ENCODE measurements at places on chromosomes 12 and 14.

DNA sequence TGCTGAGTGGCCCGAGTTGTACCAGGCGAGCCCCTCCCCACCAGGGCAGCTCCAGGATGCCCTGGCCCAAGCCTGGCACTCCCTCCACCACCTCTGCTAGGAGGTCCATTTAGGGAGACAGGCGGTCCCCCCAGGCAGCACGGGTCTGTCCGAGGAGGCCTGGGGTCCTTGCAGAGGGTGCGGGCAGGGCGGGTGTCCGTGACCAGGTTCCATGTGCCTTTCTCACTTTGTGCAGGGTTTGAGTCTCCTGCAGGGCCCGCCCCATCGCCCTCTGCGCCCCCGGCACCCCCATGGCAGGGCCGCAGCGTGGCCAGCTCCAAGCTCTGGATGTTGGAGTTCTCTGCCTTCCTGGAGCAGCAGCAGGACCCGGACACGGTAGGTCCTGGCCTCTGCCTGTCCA is 56.8 kb upstream of the TSPAN9 start:
- no peak for DNase-seq

- DNase-seq, result no peak
These were observed 36.1 kb upstream of the COL2A1 start for GRCh38 chr12:48040354-48040753.

- no peak for DNase-seq
These were observed 301.7 kb upstream of the SFSWAP start for GRCh38 chr12:131409211-131409610.

DNA sequence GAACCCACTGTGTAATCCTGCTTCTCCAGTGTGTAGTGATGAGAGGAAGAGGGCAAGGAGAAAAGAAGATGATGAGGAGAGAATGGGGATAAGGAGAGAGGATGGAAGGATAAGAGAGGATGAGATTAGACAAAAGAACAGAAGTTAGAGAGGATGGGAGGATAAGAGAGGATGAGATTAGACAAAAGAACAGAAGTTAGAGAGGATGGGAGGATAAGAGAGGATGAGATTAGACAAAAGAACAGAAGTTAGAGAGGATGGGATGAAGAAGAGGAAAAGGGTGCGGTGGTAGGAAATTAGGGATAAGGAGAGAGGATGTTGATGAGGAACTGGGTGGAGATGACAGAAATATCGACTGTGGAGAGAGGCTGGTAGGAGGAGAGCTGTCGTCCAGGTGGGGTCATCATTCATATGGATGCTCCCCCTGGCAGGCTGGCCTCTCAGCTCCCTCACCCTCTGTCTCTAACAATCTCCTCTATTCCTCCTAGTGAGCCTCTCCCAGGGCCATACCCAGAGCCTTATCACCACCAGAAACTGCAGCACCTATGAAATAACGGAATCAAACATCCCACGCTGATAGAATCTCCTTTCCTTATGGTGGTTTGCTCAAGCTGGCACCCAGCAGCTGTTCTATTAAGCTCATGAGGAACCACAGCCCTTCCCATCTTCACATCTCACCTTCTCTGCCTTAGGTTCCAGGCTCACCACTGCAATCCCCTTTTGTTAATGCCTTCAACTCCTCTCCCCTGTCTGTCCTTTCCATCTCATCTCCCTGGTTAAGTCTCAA is 6.0 kb upstream of the CIROP start:
- DNase-seq, result no peak

- DNase-seq, result no peak
These were observed 72.9 kb upstream of the TSPAN11 start for GRCh38 chr12:30853561-30854133.

DNA sequence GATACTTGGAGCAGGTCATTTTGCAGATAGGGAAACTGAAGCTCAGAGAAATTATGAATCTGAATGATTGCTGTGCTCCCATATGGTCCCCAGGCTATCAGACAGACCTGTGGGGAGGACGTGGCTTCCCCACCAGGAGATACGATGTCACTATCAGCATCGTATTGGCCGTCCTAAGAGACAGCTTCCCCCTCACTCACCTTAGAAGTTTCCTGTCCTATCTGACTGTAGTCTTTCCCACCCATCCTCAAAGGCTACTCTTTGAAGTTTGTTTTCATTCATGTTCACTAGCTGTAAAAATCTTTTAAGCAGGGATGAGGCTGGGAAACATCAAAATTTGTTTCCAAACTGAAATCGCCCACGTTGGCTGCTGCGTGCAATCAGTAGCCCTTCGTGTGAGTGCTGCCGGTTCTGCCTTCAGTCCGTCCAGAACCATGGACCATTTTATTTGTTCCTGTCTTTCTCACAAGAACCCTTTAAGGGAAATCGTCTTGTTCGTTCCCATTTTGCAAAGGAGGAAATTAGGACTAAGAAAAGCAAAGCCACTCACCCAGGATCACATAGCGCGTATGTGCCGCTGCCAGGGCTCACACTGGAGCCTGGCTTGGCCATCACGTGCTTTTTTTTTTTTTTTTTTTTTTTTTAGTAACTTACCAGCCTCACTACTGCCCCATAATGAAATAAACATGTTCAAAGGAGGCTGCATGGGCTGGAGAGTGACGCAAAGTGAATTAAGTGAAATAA is 1.0 kb upstream of the KDM2B start:
- peak; percentile 26 for DNase-seq

GRCh38 chr14:94582199-94582750 is 1.0 kb downstream of the SERPINA5 start:
- no peak for DNase-seq

DNA sequence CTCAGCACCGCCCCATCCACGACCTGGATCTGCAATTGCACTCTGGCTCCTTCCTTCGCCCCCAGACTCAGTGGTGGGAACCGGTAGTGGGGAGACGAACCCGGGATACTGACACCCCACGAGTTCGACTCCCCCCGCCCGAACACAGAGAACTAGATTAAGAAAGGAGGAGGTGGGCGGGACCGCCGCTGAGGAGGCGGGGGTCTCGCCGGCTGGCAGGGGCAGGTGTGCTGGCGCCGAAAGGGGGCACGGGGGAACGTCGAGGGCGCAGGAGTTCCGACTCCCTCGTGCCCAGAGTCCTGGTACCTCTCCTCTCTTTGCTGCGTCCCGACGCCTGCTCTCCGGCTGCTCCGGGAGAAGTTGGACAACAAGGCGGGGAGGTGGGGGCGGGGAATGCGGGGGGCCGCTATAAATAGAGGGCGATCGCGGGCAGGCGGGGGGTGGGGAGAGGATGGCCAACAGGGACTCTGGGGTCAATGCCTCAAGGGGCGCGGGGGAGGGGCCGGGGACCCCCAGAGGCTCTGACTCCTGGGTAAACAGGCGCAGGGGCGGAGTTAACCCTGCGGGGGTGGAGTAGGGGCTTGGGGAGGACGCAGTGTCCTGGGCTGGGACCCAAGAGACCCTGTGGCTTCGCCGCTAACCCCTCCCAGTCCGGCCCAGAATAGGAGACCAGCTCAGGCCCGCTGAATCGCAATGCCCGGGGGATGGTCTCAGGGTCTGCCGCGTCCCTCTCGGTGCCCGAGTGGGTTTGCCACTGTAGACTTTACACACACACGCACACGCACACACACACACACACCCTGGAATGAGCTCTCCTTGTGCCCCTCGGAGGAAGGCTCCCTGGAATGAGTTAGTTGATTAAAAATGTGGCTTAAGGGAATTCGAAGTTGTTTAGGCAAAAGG is 761 bp upstream of the NDRG2 start:
- DNase-seq, result peak; percentile 64

DNA sequence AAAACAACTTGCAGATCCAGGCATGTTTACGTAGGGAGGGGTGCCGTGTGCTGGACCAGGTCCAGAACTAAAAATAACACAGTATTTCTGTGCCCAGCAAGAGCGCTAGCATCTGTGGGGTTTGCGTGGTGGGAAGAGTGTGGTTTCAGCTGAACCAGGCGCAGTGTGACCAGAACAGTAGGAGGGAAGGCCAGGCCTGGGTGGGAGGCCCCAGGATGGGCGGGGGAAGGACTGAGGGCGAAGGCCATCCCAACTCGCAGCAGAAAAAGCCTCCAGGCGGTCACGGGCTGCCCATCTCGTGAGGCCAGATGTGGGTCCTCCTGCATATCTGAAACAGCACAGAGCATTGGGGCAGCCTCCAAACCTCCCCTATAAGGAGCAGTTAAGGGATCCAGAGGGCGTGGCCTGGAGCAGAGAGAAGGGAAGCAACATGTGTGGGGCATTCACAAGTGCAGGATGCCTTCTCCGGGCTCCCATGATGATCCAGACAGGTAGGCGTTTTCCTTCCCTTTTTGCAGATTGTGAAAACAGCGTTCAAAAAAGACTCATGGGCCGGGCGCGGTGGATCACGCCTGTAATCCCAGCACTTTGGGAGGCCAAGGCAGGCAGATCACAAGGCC is 17.8 kb upstream of the CD9 start:
- DNase-seq, result peak; percentile 24

- DNase-seq, result no peak
These were observed 9.8 kb downstream of the ACVRL1 start for GRCh38 chr12:51917041-51917590.

- no peak for DNase-seq
These were observed 6.3 kb upstream of the MLXIP start for GRCh38 chr12:122072031-122072970.

DNA sequence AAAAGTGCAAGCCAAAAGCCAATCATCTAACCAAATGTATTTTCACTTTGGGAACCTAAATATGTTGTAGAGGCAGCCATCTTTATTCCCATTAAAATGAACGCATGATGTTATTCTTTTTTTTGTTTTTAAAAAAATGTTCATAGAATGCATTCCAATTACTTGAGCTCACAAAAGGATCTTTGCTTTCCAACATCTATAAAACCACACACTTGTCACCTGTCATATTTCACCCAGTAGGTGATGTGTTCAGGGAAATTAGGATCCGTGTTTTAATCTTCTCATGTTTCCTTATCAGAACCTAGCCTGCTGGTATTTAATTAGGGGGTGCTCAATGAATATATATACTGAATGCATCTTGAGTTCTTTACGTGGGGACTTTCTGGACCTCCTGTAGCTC is 13.6 kb downstream of the TTC8 start:
- no peak for DNase-seq

- DNase-seq, result no peak
These were observed 7.9 kb upstream of the AK7 start for GRCh38 chr14:96384053-96384452.

- DNase-seq, result no peak
These were observed 7.1 kb downstream of the PTHLH start for GRCh38 chr12:27965411-27965810.

DNA sequence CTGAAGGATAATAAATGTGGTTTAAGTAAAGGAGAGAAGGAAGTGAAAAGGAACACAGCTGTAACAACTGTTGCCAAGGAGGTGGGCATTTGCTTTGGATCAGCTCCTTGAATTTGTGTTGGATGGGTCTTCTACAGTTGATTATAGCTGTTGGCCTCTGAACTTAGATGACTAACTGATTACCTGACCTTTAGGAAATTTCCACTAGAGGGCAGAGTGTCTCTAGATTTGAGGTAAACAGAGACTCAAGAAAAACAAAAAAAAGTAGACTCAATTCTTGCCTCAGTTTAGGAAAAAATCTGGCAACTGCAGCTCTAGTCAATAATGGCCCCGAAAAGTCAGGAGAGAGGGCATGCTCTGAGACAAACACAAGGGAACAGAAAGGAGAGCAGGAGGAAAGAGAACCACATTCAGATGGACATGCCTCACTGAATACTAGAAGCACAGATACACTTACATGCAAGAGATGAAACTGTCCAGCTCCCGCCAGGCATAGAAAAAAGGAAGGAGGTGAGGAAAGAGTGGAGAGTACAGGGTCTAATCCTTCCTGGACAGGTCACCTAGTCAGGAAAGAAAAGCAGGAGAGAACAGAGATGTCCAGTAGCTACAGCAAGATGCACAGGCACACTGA is 20.6 kb downstream of the COX14 start:
- peak; percentile 74 for DNase-seq

DNA sequence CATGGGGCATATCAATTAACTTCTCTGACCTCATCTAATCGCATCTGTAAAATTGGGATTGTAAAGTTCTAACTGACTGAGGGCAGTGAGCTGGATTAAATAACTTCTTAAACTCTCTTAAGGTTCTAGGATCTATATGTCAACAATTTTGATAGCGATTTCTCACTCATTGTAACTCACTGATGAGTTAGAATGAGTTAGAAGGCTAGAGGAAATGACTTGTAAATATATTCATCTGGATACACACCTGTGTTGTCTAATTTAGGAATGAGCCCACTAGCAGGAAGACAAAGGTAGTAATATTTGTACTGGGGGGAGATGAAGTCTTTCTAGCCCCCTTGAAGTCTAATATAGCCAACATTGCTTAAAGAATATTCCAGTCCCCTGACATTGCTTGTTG is 46.3 kb upstream of the CERS5 start:
- no peak for DNase-seq

DNA sequence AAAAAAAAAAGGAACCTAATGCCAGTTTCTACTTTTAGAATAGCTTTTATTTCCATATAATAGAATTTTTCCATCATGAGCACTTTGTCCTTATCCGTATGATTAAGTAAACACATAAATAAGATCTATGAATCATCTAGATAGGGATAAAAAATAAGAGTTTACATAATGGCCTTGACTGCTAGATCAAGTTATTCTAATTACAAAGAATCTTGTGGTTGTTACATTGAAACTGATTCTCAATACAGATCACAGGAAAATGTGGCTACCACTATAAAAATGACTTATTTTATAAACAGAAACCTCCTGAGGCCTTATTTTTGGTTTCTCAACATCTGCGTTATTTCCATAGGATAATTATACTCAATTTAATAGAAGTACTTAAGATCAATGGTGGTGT is 34.4 kb upstream of the NDUFA12 start:
- no peak for DNase-seq

- no peak for DNase-seq
These were observed 5.5 kb upstream of the LRRC74A start for GRCh38 chr14:76820700-76821099.

GRCh38 chr12:128796439-128797118 is 27.2 kb downstream of the SLC15A4 start:
- DNase-seq, result no peak

- DNase-seq, result no peak
These were observed 103.2 kb upstream of the BCL2L14 start for GRCh38 chr12:11967376-11968047.

- no peak for DNase-seq
These were observed 462 bp downstream of the SRP54 start for GRCh38 chr14:34983148-34983760.

Data from common myeloid progenitor, CD34-positive (primary cell).